Activated CD4-positive, CD25-positive, alpha-beta regulatory T cell treated with anti-CD3 and anti-CD28 coated beads, Interleukin-2, amount 50 U/mL, for 24 hours (primary cell): ENCODE measurements at places on chromosomes 1 and 21.

- no peak for ATAC-seq
These were observed 57.8 kb upstream of the TARBP1 start for GRCh38 chr1:234536741-234537140.

DNA sequence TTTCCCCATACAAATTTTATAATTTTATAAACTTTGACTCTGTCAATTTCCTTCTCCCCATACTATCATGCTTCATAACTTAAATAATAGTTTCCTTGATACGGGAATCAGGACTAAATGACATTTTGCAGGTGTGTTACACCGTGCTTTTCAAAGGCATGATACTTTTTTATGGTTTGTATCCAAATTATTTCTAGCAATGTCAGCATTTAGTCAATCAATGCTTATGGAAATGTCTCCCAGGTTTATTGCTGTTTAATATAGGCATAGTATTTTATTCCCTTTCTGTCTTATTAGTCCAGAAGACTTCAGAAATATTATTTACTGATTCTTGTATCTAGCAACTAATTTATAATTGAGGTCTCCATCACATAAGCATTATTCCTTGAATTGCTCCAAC is 23.4 kb downstream of the DRAM2 start:
- ATAC-seq = no peak

DNA sequence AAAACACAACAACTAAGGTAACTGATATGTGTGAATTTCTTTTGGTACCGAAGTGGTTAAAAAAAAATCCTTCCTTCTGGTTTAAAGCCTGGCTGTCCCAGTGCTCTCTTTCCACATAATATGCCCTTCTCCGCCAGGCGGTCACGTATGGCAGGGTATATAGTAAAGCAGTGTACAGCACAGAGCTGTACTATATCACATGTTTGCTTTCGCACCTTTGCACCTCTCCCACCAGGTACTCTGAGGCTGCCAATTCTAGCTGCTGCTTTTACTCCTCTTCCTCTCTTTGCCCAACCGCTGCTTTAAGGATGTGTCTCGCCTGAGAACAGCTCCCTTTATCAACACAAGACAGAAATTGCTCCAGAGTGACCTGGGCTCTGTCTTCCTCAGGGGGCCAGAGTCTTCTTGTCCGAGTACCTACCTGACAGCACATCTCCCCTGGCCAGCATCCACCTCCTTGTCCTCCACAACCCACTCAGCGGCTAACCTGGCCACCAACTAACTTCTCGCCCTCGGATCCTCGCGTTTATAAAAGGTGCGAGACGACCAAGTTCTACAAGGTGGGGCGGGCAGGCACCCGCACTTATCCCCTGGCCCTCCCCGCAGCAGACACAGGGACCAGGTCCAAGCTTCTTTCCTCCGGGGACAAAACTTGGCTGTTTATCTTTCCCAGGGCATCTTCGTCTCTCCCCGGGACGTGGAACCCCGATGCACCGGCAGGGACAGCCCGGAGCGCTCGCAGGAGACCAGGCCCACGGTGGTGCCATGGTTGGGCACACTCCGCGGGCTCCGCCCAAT is 1.6 kb downstream of the COLGALT2 start:
- ATAC-seq = no peak

DNA sequence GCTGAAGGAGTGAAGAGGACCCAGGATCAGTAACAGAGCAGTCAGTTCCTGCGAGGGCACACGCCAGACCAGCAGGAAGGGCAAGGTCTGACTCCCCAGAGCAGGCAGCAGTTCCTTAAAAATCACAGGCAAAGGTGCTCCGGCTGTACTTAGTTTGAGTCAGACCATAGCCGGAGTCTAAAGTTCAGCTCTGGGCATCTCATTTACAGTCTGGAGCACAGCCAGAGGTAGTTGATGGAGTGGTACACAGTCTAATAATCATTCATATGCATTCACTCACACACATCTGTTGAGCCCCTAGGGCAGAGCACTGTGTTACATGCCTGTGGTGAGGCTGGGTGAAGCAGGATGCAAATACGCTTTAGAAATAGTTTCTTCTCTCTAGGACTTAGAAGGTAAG is 7.3 kb upstream of the AMIGO1 start:
- no peak for ATAC-seq

DNA sequence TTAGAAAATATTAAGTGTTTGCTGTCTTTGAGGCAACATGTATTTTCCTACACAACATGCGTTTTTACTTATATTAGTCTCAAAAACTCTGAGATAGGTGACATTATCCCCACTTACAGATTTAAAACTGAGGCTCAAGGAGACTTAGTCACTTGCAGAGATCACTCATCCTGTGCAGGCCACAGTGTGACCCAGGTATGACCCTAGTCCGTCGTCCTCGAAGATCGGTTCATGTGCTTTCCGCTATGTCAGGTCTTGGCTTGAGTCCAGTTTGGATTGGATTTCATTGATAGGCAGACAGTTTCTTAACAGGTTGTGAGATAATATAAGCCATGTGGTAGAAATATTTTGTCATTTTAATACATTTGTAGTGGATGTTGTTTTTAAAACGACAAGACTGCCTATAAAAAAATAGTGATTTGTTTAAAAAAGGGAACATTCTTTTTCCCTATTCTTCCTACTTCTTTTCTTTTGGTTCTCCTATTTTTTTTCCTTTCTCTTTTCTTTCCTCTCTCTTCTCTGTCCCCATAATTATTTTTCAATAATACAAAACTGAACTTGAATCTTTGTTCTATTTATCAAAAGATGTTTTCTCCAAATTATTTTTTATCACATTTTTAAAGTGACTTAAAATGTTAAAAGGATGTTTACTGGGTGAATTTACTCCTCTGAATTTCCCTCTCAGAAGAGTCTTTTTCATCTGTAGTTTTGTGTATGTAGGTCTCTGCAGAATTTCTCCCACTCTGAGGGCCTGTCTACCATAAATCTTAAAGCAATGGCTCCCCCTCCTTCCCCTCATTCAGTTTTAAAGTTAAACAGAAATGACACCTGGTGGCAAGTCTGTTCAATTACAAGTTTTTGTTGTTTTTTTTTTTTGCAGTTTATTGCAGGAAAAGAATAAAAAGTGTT is 81.8 kb downstream of the PHTF1 start:
- ATAC-seq = no peak

- no peak for ATAC-seq
These were observed 1.3 kb downstream of the FNBP1L start for GRCh38 chr1:93448983-93449804.

DNA sequence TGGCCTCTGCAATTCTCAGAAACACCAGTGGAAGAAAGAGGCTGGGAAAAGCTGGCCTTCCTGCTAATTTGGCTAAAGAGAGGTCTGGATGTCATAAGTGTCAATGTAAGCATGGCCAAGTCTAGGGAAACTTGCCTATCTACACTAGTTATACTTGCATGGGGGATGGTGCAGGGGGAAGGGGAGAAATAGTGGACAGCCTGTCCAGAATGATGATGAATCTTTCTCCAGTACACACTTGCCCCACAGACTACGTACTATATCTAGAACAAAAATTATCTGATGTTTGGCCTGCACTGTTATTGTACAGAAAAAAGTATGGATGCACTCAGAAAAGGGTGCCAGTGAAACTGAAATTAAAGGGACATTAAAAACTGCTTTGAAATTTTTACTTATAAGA is 114.5 kb downstream of the SLC25A24 start:
- ATAC-seq = no peak

- no peak for ATAC-seq
These were observed 154.4 kb downstream of the FASLG start for GRCh38 chr1:172813330-172813729.

DNA sequence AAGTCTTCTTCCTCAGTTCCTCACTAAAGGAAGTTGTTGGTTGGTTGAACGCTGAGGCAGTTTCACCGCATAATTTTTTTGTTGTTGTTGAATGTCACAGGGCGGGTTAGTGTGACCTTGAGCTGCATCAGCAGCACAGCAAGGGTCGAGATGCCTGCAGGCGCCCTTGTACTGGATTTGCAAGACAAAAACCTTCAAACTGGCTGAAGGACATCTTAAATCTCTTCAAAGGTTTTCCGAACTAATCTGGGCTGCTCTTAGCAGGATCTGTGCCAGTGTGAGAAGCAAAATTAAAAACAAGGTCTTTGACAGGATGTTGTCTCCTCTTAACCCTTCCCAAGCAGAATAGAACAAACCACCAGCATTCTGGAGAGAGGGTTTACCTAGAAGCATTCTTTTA is 59.4 kb downstream of the NRIP1 start:
- ATAC-seq = no peak

GRCh38 chr1:209685821-209686220 is 10.6 kb downstream of the G0S2 start:
- no peak for ATAC-seq

DNA sequence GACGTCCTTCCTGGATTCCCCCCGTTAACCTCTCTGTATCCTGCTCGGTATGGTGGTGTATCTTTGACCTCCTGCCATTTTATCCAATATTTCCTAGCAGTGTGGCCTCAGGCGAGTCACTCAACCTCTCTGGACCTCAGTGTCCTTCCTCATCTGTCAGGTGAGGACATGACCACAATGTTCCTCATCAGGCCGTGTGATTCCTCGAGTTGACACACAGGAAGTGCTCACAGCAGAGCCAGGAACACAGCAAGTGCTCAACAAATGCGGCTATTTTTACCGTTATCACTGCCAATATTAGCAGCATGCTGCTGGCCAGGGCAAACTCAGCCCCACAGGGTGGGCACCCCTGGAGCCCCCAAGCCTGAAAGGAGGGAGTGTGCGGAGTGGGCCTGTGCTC is 450.2 kb downstream of the KIF26B start:
- no peak for ATAC-seq

DNA sequence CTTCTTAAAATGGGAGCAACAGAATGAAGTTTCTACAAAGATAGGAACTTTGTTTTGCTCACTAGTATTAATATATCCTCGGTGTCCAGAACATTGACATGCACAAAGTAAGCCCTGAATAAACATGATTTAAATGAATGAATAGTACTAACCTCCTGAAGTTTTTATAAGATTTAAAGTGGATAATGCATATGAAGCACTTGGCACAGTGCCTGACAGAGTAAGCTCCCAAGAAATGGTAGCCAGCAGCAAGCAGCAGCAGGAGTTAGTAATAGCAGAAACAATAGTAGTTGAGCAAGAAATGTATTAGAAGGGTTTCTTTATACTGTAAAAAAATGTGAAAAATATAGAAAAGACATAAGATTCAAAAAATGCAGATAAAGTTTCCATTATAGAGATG is 258.1 kb upstream of the C1orf87 start:
- no peak for ATAC-seq

- ATAC-seq = peak; percentile 57
These were observed 82.3 kb downstream of the NOTCH2 start for GRCh38 chr1:119987112-119987511.

DNA sequence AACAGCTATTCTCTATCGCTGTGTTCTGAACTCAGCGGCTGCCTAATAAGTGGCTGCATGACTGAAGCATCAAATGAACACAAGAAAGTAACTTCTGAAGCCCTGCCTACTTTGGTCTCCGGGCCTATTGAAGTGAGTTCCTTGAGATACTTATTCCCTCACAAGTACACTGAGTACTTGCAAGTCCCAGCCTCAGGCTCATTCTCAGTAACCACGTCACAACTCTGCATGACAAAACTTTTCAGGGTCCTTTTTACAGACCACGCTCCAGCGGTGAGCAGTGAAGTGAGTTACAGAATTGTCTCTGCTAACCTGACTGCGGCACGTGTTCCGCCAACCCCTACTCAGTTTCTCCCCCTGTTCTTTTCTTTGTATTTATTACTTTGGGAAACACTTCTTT is 1342.7 kb upstream of the ADGRL4 start:
- no peak for ATAC-seq

DNA sequence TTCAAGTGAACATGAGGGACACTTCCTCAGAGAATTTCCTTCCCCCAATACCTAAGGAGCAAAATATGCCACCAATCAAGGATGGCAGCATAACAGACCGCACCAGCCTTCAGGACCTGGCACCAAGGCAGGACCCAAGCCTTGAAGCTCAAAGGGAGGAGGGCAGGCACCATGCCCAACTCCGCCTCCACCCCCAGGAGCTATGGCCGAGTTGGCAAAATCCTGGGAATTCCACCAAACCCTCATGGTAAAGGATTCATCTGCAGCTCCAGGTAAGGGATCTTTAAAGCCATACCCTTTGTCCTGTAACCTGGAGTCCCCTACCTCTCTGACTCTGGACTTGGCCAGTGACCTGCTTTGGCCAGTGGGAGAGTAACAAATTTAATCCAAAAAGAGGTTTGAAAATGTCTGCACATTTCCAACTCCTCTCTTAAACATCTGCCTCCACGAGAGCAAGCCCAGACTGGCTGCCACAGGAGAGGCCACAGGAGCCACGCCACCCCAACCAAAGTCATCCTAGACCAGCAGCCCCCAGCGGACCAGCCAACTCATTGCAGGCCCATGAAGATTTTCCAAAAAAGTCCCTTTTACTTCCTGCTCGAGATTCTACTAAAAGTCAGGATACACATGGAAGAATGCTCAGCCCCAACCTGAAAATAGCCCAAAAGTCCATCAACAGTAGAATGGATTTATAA is 41.9 kb downstream of the NPHP4 start:
- no peak for ATAC-seq

- no peak for ATAC-seq
These were observed 78.2 kb downstream of the OLFML2B start for GRCh38 chr1:161945306-161946060.

DNA sequence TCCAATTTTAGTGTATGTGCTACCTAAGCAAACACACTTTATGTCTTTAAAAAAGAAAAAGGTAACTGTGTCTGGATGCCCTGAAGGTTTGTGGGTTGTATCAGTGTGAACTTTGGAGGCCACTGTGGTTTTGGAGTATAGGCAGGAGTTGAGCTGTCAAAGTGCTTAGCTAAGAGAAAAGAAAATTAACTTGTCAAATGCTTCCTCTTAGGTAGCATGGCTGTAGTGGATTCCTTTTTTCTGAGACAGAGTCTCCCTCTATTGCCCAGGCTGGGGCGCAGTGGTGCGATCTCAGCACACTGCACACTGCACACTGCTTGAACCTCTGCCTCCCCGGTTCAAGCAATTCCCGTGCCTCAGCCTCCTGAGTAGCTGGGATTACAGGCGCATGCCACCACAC is 11.2 kb upstream of the SLC41A1 start:
- ATAC-seq = no peak

- ATAC-seq = no peak
These were observed 459.2 kb upstream of the RUNX1 start for GRCh38 chr21:35508139-35508888.

GRCh38 chr1:233544304-233544703 is 69.6 kb upstream of the KCNK1 start:
- ATAC-seq = no peak

GRCh38 chr1:244304656-244305055 is 147.1 kb downstream of the ADSS2 start:
- ATAC-seq = no peak

- ATAC-seq = peak; percentile 30
These were observed 145.2 kb downstream of the SYT2 start for GRCh38 chr1:202564958-202565495.

- ATAC-seq = no peak
These were observed 73.9 kb upstream of the TNFSF4 start for GRCh38 chr1:173280899-173281660.
